Fibroblast of skin of back (primary cell): ENCODE measurements at places on chromosomes 12 and 14.

DNA sequence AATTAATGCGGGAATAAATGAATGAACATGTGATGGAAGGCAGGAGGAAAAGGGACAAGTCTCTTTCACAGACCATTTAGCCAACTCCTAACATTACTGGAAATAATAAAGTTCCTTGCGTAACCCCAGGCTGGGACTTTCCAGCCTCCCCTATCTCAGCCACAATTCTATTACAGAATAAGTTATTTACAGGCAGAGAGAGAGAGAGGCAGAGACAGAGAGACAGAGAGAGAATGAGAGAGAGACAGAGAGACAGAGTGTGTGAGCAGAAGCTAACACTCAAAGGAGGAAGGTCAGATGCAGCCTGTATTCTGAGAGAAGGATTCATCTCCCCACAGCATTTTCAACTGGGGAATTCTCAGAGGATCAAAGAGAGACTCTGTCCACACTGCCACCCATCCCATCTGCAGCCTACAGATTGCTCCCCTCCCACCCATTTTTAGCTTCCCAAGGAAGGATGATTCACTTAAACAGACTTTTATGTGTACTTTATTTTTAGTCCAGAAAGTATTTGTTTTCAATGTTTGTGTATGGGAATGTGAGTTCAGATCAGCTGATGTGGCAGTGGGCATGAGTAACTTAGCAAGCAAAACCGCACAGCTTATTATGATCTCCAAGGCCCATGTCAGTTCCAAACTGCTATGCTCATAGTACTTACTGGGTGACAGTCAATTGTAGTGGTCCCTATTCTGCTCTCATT, 165.7 kb downstream of the CAND1 start:
- DNase-seq, result peak; percentile 98

GRCh38 chr12:55972042-55972441, 1.8 kb upstream of the RAB5B start:
- peak; percentile 66 for DNase-seq

- DNase-seq, result no peak
These were observed 222.4 kb downstream of the GLT1D1 start for GRCh38 chr12:129075460-129076208.

DNA sequence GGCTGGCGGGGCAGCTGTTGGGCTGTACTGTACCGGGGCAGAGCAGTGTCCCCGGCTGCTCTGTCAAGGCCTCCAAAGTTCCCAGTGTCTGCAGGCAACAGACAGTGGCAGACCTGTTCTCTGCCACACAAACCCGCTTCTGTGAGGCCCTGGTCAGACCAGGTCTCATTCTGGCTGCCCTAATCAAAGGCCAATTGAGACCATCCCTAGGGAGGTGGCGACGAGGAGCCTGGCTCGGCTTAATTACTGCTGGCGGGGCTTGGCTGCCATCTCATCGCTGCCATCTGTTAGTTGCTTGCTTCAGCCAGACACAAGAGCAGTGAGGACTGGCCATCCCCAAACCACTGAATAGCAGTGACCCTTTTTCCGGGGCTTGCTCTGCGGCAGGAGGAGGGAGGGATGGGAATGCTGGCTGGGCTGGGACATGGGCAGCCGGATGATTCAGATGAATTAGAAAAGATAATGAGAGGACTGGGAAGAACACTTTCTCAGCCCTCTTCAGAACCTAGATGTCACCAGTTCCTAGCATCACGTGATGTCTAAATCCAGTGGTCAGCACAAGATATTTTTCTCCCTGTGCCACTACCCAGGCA, 24.5 kb downstream of the ERG28 start:
- peak; percentile 22 for DNase-seq

GRCh38 chr12:103799504-103799856, 41.6 kb downstream of the NT5DC3 start:
- DNase-seq, result no peak

- no peak for DNase-seq
These were observed 25.1 kb upstream of the KLRB1 start for GRCh38 chr12:9632766-9633165.

GRCh38 chr14:104298458-104298857, 160.1 kb downstream of the KIF26A start:
- no peak for DNase-seq

- DNase-seq, result no peak
These were observed 14.2 kb downstream of the MMAB start for GRCh38 chr12:109559200-109559505.

DNA sequence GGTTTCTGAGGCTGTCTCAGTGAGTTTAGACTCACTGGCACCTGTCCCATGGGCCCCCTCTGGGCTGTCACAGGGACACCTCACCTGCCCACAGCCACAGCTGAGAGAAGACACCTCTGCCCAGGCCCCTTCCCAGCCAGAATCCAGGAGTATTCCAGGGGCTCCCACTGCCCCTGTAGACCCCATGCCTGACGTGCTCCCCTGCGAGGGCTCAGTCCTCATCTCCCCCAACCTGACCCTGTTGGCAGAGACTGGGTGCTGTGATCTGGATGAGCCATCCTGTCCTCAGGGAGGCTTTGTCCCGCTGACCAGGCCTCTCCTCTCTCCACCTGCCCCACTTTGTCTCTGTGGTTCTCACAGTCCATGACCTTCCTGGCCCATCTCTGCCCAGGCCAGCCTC, 89.4 kb downstream of the DHRS2 start:
- DNase-seq, result no peak

DNA sequence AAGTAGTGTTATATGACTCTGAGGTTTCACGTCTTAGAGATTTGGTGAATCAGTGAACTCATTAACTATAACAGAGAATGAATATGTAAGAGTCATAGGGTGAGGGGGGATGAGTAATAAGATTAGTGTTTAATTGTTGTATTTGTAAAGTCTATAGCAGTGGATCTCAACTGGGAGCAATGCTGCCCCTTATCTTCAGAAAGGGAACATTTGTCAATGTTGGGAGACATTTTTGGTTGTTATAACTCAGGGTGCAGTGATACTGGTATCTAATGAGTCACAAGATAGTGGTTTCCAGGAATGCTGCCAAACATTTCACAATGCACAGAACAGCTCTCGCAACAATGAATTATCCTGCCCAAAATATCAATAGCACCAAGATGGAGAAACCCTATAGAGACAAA, 1193.7 kb downstream of the GALC start:
- DNase-seq, result peak; percentile 97

- no peak for DNase-seq
These were observed 10.3 kb downstream of the EXOC3L4 start for GRCh38 chr14:103104654-103105452.

DNA sequence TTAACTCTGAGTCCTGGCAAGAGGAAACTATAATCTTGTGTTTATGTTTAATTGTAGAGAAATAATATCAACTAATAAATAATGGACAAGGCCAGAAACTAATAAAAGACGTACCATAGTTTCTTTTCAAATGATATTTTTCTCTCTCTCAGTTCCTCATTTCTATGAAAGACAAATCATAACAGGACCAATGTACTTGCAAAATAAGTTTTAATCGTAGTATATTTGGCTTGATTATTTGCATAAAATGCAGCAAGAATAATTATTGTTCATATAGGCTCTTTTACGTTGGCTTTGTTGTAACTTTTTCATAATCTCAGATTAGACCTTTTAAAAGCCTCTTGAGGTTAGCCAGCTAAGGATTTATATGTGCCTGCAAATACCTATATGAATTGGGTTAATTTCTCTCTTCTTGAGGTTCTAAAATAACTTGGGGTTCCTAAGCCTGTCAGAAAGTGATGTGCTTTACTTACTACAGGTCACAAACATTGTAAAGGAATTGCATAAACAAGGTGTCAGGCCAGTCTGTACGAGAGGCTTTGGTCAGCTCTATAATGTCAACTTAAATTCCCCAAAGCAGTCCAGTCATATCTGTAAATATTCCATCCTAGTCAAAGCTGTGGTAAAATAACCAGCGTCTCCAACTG, 152.8 kb upstream of the PTPRQ start:
- no peak for DNase-seq

DNA sequence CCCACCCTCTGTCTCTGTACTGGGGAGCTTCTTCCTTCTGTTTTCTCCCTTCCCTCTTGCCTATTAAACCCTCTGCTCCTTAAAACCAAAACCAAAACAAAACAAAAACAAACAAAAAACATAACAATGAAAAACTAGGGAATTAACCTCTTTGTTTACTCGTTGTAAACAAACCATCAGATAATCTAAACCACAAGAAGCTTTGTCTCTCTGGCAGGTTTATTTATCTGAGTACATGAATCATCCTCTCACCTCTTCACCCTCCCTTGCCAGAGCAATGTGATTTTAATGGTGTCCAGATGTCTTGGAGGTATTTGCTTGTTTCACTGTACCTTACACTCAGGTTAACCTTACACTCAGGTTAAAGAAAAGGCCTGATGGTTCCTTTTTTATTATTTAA, 66.1 kb downstream of the DYRK2 start:
- DNase-seq, result no peak

- no peak for DNase-seq
These were observed 4.6 kb upstream of the CCDC85C start for GRCh38 chr14:99608591-99608990.

GRCh38 chr14:58861586-58861985, 223.8 kb downstream of the DACT1 start:
- DNase-seq, result peak; percentile 86

GRCh38 chr14:63435838-63436237, 107.3 kb downstream of the PPP2R5E start:
- peak; percentile 76 for DNase-seq

- peak; percentile 48 for DNase-seq
These were observed at the start of gene KCNJ8 for GRCh38 chr12:21774358-21775132. TSS of gene KCNJ8 (minus strand) at chr12:21774706. CDS start at chr12:21773616, 1,090 bp downstream.

DNA sequence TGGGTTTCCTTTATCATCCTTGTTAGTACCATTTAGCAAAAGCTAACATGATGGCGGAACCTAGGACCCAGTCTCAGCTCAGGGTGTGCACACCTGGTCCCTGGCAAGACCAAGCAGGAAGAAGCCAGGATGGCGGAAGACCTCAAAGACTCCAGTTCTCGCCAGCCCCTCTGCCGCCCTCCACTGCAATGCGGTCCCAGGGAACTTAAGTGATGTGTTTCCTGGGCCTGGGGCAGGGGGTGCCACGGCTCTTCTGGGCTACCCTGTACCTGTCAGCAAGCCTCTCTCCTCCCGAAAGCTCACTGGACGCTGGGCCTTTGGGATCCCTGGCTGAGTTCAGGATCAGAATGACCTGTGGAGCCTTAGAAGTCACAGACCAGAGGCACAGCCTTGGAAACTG, 71.3 kb downstream of the FBXL14 start:
- DNase-seq, result no peak

DNA sequence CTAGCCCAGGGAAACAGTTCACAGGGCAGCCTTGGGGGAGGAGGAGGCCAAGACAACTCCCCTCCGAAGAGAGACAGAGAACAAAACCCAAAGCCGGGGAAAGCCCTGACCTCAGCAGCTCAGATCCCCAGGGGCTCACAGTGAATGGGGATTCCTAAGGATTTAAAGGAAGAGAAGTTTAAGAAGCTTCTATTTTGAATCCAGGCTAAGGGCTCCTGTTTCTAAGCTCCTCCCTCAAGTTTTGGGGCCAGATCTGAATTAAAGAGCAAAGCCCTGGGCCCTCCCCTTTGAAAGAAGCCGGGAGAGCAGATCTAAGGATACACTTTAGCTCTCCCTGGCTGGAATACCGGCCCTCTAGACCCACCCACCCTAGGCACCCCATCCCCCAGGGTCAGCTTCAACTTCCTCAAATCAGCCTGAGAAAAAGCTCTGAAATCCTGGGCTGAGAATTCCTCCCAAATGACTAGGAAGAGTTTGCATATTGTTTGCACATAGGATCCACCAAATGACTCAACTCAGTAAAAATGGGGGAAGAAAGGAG, 3.9 kb downstream of the KDM2B start:
- DNase-seq, result peak; percentile 99

GRCh38 chr12:68899251-68899771, 33.7 kb downstream of the CPM start:
- peak; percentile 73 for DNase-seq

GRCh38 chr12:128265566-128265965, 1.4 kb upstream of the TMEM132C start:
- no peak for DNase-seq

DNA sequence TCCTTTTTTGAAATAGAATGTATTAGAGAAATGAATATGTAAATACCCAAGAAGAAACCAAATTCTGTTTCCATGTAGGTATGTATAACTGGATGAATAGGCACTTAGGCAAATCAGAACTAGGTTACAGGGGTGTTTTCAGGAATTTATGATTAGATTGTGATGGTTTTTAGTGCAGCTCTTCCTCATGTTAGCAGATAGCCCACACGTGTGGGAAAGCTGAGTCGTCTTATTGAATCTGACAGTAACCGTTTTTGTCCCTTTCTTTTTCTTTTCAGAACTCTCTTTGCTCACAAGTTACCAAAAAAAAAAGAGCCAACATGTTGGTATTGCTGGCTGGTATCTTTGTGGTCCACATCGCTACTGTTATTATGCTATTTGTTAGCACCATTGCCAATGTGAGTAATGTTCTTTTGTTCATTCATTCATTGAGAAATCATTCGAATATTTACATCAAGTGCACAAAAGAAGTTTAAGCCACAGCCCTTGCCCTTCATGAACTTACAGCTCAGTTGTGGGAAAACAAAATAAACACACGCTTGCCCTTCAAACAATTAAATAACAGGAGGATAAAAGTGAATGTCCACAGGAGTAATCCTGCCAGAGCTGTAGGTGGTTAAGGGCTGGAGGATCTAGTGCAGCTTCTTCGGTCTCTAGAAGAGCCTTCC, 14.8 kb downstream of the EMP1 start:
- no peak for DNase-seq

- DNase-seq, result no peak
These were observed 7.3 kb downstream of the ULK1 start for GRCh38 chr12:131901431-131902331.

DNA sequence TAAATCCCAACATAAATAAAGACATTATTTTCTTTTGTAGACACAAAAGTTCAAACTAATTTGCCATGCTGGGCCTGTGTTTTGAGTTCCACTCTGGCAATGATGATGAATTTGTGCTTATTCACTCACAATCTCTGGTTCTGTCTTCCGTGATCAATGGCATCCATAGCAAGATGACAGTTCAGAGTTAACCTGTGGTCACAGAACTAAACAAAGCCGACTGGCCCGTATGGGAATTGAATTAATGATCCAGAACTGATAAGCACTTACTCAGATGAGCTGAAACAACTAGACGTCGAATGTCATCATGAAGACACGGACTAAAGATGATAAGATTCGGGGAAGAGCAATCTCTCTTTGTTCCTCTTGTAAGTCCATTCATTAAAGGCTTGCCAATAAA, 81.6 kb downstream of the CAPZA3 start:
- DNase-seq, result no peak

- no peak for DNase-seq
These were observed 86.8 kb upstream of the ADAMTS20 start for GRCh38 chr12:43638806-43639205.

GRCh38 chr14:51901475-51902024, 41.1 kb downstream of the GNG2 start:
- no peak for DNase-seq

DNA sequence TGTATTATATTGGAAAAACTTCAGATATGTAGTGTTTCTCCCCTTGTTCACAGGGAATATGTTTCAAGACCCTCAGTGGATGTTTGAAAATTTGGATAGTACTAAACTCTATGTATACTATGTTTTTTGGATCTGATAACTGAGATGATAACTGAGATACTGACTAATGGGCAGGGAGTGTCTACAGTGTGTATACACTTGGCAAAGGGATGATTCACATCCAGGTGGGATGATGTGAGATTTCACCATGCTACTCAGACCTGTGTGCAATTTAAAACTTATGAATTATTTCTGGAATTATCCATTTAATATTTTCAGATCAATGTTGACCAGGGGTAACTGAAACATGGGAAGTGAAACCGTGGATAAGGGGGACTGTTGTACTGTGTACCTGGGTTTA, 13.8 kb downstream of the RAD51B start:
- no peak for DNase-seq

- DNase-seq, result no peak
These were observed 5.0 kb upstream of the SLC6A12 start for GRCh38 chr12:218728-219590.
